Fibroblast of skin of back (primary cell): ENCODE measurements at places on chromosomes 5 and 9.

DNA sequence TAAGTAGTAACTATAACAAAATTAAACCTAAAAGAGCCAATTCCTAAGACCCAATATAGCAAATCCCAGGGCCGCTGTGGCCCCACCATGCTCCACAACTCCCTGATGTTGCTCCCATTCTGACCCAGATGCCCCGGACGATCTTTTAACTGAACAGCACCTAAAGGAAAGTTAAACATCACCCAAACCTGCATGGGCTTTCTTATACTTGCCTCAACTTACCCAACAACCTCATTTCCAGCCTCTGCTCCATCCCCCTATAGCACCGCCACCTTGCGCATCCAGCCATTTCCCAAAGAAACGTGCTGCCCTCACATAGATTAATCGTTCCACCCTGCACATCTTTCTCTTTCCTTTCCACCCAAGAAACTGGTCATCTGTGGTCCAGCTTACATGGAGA, 54.6 kb downstream of the ZNF354C start:
- DNase-seq: no peak

DNA sequence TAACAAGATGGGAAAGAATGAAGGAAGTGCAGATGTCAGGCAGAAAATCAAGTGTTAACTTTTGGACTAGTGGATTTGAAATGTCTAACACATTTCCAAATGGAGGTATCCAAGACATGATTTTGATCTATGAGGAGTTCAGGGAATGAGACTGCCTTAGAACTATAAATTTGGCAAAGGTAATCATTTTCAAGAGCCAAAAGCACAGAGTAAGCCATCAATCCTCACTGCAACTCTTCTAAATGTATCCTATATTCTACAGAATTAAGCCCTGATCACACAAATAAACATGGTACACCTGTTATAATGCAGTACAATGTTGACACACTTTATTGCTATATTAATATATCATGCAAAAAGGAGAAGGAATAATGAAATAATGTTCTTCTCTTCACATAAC, 55.6 kb downstream of the SETX start:
- no peak for DNase-seq

DNA sequence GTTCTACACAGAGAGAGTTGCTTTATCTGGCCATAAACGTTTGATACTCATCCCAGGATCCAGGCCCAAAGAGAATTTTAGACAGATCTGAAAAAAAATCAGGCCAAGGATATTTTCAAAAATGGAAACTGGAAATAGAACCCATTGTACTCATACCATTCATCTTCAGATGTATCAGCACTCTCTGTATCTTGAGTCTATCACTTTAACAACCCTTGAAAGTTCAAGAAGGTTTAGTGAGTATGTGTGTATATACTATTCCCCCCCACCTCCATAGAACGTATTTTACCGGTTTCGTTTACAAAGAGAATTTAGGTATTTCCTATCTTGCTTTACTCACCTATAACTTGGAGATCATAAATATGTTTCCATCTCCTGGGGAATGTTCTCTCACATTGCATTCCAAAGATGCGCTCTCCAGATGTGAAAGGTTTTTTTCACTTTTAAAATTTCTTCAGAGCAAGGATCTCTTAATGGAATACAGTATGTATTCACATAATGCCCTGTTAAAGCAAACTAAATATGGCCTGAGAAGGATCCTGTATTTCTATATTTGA, 105.5 kb upstream of the TUT7 start:
- DNase-seq: no peak

DNA sequence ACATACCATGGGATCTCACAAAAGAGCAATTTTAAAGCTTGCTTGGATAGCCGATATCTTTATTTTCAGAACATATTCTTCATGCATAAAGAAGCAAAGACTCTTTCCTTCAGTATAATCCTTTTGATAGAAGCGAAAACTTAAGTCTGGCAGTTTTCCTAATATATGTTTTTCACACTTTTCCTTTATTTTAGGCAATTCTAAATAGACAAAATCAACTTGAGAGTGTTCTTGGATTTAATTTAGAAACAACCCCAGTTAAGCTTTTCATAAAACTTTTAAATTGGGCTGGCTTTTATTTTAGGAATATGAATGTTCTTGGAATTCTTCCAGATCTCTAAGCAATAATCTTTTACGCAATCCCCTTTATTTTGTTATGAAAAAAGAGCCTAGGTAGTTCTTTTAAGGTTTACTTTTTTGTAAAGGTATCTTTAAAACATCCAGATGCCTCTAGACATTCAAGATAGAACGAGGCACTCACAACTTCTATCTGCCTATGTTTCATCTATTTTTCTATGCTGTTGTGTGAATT, 51.5 kb upstream of the HSPB3 start:
- DNase-seq: no peak

- no peak for DNase-seq
Measured at GRCh38 chr5:177548495-177548894, 5.9 kb downstream of the FAM193B start.

DNA sequence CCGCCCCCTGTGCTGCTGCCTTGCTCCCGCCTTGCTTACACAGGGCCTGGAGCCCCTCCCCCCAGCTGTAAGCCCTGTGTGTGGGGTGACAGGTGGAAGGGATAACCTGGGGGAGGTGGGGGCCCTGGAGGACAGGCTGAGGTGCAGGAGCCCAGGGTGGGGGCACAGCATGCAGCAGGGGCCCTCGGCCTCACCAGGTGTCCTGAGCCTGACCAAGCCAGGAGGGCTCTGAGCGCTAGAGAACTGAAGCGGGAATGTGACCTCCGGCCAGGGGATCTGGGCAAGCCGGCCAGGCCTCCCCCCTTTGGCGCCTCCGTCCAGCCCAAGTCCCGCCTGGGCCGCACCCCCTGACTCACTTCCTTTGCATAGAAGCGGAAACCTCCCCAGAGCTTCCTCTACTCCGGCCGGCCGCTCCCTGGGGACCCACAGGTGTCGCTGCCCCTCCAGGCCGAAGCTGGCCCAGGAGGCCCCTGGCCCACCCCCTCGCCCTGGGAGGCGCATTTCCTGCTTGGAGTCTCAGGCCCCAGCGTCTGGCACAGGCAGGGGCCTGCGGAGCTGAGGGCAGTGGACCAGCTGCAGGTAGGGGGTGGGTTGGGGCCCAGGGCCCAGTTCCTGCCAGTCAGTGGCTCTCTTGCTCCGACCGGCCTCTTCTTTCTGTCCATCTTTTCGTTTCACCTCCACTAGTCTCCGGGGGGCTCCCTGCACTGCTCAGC, at the start of gene TOR4A:
TOR4A (plus strand) TSS at position 398 of the 713 bp plus-strand sequence. CDS start 964 bp downstream, outside the sequence.
- DNase-seq: peak; percentile 70

DNA sequence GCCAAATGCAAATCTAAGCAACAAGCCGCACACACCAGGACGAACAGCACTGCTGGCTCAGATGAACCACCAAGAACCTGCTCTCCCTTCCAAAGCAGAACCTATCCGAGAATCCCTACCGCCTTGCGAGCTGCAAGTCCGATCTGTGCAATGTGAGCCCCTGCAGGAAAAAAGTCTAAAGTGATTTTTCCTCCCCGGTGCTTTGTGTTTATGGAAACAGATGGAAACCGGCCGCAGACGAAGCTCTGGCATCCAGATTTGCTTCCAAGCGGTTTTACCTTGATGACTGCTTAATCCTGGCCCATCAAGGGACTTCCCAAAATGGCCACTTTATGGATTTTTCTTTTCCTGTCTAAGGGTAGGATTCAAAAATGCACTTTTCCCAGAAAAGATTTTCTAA, 112.5 kb downstream of the VAV2 start:
- no peak for DNase-seq

DNA sequence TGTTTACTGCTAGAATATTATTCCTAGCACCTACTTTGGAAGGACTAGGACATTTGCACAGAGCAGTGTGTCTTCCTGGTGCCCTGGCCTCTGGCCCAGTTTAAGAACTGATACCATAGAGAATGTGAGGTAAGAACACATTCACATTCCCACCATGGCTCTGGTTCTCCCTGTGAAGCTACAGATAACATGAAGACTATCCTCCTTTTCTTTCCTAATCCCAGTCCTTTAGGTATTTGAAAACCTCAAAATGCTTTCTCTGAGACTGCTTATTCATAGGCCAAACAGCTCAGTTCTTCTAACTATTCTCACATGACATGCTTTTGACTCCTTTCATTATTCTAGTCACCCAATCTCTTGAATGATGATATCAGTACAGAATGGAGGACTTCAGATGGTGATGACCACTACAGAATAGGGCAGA, 11.9 kb downstream of the FAM219A start:
- peak; percentile 56 for DNase-seq
